ENCODE measurements at places on chromosomes 6 and 20. TPM values are rescaled to one million over a fixed set of nuclear protein-coding genes. Genes with fewer than 3 reads are reported as not detected.

GRCh38 chr6:121310495-121310894 lies 23.8 kb downstream of the TBC1D32 start:
- DNase-seq: no peak

DNA sequence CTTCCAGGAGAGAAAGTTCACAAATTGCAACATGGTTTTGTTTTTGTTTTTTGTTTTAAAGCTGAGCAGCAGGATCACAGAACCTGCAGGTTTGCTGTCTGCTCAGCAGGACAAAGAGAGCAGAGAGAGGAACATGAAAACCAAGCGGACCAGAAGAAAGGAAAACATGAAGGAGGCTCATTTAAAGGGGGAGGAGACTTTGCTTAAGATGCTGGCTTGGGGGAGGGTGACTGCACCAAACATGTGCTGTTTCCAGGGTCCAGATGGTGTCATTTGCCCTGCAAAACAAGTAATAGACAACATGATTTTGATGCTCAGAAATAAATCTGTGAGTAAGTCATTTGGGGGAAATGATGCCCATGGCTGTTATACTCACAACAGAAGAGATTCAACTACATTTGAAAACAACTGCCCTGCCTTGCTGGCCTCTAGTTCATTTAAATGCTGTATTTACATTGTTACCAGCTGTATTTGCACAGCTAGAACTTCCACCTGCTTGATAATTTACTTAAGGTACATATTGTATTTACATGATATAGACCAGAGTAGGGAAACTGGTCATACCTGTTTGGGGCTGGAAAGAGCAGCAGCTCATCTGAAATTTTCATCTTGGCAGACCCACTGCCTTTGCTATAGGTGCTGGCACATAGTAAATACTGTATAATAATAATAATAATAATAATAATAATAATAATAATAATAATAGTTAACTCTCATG lies 32.2 kb upstream of the CHD6 start:
- peak; percentile 55 for DNase-seq

GRCh38 chr20:20085071-20085470 lies 32.7 kb downstream of the CFAP61 start:
- DNase-seq: no peak

DNA sequence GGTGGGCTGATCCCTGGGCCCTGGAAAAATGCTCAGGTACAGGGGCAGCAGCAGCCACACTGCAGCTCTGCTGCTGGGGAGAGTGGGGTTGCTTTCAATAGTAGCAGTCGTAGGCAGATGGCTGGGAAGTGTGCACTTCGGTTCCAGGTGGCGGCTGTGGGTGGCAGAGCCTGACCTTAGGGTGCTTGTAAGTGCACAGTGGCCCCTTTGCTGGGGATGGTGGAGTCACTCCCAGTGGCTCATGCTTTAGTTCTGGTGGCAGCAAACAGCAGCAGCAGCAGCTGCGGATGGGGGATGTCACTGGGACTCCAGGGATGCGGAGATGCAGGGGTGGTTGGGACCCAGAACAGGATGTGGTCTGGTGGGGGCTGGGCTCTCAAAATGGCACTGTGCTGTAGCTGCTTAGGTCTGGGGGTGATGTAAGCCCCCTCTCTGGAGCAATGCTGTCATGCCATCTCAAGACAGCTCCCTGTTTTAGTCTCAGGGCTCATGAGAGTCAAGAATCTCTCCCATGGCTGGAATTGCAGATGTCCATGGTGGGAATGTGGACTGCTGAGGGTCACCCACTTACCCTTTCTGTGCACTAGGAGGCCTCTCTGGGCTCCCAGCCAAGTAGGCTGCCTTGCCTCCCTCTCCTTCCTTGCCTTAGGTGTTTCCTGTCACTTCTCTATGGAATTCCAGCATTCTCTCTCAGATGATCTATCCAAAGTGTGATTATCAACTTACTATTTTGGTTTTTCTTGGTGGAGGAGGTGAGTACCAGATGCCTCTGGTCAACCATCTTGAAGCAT lies 146.7 kb upstream of the SLC22A23 start:
- no peak for DNase-seq

FRK gene
- 13.3 TPM for total RNA-seq

PHF10 gene
- total RNA-seq: 49.9 TPM

DLL1 gene
- 17.0 TPM for total RNA-seq

SPDEF gene
- 57.3 TPM for total RNA-seq

HLA-DRA gene
- 37.0 TPM for total RNA-seq
